Activated T-helper 17 cell treated with anti-CD3 and anti-CD28 coated beads, Interleukin-2, amount 50 U/mL, for 72 hours (primary cell): ENCODE measurements at places on chromosomes 7 and 10. TPM values are rescaled to one million over a fixed set of nuclear protein-coding genes. Genes with fewer than 3 reads are reported as not detected.

LYZL1 gene
- total RNA-seq, result not detected

DNAJC12 gene
- 2.6 TPM for total RNA-seq

MMP21 gene
- total RNA-seq, result not detected

ANLN gene
- 67.1 TPM for total RNA-seq

TRA2A gene
- total RNA-seq, result 127 TPM

NPSR1 gene
- not detected for total RNA-seq

- ATAC-seq, result no peak
Measured at GRCh38 chr10:75987616-75988015, 556.2 kb downstream of the LRMDA start.

GRCh38 chr7:1646957-1647891 is 22.9 kb upstream of the ELFN1 start:
- ATAC-seq, result no peak

GRCh38 chr10:19231034-19231433 is 182.4 kb downstream of the MALRD1 start:
- ATAC-seq, result no peak

GRCh38 chr7:65798111-65799075 is 74.5 kb upstream of the VKORC1L1 start:
- peak; percentile 90 for ATAC-seq

GRCh38 chr7:93890041-93890463 is 501 bp downstream of the TFPI2 start:
- ATAC-seq, result no peak

DNA sequence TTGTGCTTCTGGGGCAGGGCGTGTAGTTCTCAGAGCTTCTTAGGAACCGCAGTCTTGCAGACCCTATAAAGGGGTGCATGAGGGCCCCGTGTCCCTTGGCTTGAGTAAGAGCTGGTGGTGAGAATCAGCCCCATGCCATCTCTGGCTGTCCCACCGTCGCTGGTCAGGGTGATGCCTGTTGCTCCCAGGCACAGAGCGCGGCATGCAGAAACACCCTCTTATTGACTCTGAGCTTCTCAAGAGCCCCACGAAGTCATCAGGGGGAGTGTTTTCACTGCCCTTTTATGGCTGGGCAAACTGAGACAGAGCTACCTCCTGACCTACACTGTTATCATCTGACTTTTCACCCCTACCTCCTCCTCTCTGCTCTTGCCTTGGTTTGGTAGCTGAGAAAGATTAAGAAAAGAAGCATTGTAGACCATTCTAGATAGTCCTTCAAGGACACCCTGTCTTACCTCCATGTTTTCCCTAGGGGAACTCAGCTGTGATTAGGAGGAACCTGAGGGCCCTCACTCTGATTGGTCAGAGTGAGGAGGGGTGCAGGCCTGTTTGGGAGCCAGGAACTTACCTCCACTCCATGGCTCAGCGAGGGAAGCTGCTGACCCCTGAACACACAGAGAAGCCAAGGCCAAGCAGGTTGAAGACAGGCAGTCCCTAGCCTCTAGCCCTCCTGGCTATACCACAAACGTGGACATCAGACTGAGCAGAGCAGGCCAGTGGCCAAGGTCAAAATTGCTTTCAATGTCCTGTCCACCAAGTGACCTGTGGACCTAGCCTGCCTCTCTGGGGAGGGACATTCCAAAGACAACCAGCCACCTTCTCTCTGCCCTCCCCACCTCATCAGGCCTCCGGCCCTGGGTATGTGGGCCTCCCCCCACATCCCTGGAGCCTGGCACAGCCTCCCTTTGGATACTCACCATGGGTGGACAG is 17.6 kb downstream of the UNC5B start:
- ATAC-seq, result no peak

DNA sequence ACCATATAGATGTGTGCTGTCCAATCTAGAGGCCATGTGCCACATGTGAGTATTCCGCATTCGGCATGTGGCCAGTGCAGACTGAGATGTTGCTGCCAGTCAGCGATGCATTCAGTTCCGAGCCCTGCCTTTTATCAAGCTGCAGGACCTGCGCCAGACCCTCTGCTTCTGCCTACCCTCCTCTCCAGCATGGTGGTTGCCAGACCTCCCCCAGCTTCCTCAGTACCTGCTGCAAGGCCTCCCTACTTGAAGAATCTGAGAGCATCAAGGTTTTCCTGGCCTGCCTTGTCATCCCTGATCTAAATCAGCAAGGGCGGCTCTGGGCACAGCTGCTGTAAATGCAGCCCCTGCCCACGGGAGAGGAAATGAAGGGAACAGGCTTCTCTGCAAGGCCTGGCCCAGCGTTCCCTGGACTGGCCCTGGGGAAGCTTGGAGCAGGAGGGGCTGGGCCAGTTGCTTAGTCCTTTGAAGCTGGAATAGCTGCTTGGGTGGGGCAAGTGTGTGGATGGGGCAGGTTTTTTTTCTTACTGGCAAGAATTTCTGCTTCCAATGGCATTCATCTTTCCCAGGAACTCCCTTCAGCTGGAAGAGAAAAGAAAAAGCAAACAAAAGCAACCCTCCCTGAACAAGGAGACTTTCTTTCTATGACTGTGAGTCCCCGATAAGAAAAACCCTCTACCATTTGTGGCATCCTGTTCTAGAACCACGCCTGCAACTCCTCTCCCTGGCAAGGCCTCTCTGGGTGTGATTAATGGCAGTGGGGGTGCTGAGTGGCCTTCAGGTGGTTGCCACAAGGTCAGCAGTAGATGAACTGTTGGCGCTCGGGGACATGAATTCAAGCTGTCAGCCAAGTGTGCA is 93.0 kb downstream of the NHLRC2 start:
- ATAC-seq, result no peak

DNA sequence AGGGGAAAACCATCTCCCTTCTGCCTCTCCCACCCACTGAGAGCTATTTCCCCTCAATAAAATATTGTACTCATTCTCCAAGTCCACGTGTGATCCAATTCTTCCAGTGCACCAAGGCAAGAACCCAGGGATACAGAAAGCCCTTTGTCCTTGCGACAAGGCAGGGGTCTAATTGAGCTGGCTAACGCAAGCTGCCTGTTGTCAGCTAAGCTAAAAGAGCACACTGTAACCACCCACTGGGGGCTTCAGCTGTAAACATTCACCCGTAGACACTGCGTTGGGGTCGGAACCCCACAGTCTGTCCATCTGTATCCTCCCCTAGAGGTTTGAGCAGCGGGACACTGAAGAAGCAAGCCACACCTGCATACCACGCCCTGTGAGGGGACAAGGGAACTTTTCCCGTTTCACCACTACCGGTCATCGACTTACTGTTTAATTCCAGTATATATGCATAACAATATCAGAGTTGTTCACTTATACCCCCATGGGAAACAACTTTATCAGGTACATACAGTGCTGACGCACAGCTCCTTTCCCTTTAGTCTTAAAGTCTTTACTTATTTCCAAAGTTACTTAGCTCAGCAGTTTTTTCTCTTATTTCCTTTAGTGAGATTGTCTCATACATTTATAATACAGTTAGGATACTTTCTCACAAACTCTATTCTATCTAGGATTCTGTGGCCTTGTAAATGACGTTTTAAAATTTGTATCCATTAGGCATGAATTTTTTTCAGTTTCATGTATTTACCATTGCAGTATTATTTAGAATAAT is 721.6 kb downstream of the ANKRD7 start:
- no peak for ATAC-seq

GRCh38 chr10:69786791-69787190 is 14.9 kb upstream of the COL13A1 start:
- no peak for ATAC-seq

DNA sequence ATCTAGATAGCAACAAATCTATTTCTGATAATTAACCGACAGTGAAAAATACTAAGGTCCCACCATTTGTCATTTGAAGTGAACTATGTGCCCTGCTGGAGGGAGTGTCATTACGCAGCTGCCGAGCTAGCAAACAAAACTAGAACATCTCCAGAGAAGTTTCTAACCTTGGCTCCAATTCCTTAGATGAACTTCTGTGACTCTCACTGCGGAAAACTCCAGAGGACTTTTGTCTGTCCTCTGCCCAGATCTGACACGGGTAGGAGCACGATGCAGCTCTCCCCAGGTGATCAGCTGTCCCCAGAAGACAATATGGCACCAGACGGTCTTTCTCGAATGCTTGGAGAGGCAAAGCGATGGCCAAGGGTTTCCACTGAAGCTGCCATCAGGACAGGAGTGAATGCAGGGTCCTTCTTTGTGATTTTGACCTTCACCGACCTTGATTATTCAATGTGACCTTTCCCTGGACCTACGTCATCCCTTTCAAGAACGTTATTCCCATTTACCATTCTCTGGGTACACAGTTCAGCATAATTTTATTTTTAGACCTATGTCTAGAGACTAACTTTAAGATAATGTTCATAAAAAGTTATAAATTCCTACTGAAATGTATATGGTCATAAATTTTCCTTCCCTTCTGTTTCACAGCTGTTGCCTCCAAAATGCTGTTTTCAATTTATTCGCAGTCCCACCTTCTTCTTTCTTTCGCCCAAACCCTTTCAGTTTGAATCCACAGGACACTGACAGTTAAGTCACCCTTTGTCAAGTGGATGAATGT is 116.7 kb upstream of the C7orf33 start:
- no peak for ATAC-seq

DNA sequence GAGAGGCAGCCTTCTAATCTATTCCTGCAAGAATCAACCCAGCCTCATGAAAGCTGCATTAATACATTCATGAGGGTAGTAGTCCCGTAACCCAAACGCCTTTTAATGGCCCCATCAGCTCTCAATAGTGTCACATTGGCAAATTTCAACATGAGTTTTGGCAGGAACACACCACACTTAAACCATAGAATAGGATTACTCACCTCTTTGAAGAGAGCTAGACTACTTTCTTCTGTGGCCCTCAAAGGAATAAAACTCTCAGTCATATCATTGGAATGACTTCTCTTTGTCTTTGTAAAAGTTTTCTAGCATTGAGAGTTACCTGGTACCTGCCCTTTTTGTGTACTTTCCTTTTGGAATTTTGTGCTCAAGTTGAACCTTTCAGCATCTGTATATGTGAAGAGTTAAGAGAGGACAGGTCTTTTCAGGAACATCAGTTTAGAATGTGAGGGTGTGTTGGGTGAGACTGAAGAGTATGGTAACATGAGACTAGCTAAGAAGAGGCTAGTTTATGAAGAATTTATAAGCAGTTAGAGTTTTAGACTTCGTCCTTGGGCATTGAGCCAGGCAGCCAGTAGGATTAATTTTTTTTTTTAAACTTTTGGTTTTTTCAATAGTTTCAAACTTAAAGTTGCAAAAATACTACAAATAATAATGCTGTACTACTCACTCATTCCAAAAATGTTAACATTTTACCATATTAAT is 92.6 kb downstream of the MLLT10 start:
- ATAC-seq, result no peak

- ATAC-seq, result no peak
Measured at GRCh38 chr7:108375668-108376067, 80.6 kb downstream of the NRCAM start.

- no peak for ATAC-seq
Measured at GRCh38 chr7:30700941-30701340, 18.7 kb upstream of the CRHR2 start.

DNA sequence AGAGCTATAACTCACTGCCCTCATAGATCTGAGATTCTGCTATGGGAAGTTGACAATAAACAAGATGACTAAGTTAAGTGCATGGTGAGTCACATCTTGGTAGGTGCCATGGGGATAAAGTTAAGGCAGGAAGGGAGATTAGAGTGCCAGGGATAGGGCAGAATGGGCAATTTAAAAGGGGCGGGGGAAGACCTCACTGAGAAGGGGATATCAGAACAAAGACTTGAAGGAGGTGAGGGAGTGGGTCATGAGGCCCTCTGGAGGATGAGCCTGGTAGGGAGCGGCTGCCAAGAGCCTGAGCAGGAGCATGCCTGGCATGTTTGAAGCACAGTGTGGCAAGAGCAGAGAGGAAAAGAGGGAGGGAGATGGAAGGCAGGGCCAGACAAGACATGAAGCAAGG is 34.8 kb upstream of the INMT start:
- ATAC-seq, result no peak

GRCh38 chr10:110461088-110461487 is 36.6 kb upstream of the DUSP5 start:
- ATAC-seq, result no peak

GRCh38 chr7:1963575-1963974 is 269.2 kb downstream of the MAD1L1 start:
- ATAC-seq, result no peak

DNA sequence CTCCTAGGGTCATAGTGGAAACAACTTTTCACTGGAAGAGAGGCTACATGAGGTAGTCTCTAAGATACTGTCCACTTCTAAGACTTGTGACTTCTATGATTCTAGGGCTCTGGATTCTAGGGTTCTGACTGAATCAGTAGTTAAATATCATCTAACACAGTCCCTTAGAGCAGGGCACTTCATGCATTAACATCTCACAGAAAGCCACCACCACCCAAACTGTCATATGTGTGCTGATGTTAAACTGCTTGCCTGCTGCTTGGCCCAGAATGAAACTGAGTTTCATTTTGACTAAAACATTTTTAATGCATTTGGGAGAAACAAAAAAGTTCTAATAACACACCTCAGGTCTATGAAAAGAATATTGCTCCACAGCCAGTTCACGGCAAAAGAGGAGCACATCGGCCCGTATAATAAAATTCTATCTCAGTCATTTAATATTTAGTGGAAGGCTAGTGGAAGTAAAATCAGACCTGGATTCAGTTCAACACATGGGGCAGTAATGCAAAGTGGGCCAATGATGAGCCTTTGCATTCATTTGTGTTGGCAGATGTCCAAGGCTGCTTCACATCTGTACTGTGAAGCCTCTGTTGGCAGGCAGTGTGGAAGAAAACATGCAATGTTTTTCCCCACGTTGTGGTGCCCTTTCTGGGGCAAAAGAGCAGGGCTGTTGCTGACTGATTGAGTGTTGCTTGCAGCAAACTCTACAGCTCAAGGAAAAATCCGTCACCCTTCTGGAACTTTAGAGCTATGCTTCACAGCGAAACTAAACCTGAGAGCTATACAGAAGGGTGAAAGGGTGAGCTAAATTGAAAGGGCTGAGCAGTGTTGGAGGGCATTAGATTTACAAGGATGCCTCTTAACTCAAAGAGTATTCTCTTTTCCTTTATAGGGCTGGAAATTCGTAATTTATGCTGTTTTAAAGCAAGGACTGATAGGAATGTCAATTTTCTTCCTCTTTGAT is 33.5 kb upstream of the AUTS2 start:
- no peak for ATAC-seq

DNA sequence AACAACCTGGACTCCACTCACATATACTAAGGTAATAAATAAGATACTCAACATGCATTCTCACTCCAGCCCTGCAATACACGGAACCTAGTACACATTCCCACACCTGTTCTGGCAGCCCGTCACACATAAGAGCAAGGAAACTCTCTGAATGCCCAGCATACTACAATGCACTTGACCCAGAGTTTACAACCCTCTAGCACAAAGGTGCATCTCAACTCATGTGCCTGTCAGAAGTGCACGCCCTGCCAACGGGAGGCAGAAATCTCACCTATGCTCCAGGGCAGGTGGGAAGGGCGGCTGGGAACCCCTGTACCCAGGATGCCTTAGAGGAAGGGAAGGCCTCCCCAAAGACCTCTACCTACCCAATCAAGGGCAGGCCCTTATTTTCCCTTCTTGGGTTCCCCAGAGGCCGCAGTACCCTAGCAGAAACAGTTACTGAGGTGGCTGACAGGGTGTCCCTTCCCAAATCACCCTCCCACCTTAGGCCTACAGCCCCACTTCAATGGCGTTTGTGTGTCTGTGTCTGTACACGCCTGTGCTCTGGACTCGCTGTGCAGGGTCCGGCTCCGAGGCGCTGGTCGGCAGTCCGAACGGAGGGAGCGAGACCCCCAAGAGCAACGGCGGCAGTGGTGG is 2.0 kb downstream of the EVX1 start:
- ATAC-seq, result no peak
